CD4-positive, alpha-beta memory T cell (primary cell): ENCODE measurements at places on chromosomes 5 and 9.

DNA sequence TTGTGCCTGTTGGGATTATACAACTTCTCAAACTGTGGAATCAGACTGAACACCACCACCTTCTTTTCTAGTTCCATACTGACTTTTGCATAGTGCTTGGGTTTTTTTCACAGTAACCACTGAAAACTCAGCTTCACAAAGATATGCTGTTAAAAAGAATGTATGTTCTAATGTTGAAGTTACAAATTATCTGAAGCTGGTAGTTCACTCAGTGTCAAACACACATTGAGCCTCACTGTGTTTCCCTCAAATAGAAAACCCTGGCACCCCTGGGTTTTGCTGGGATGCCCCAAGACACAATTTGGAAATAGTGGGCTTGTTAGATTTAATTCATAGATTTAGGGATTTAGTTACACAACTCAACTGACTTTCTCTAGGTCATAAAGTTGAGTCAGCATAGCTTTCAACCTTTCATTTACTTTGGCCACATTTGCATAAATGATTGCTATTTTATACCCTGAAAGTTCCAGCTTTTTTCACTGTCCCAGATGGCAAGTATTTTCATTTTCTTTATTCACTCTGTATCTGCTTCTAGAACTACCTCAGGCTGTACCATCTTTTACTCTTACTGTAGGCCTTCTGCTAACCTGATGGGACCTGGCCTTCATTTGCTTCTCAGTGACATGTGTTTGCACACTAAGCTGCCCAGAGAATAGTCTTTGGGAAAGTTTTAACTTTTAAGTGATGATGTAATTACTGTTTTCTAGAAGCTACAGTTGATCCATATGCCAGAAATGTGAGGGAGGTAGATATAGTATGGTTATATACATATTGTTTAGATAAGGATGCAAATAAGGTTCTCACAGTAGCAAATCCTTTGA is 115.1 kb downstream of the CDC42SE2 start:
- peak; percentile 69 for DNase-seq

DNA sequence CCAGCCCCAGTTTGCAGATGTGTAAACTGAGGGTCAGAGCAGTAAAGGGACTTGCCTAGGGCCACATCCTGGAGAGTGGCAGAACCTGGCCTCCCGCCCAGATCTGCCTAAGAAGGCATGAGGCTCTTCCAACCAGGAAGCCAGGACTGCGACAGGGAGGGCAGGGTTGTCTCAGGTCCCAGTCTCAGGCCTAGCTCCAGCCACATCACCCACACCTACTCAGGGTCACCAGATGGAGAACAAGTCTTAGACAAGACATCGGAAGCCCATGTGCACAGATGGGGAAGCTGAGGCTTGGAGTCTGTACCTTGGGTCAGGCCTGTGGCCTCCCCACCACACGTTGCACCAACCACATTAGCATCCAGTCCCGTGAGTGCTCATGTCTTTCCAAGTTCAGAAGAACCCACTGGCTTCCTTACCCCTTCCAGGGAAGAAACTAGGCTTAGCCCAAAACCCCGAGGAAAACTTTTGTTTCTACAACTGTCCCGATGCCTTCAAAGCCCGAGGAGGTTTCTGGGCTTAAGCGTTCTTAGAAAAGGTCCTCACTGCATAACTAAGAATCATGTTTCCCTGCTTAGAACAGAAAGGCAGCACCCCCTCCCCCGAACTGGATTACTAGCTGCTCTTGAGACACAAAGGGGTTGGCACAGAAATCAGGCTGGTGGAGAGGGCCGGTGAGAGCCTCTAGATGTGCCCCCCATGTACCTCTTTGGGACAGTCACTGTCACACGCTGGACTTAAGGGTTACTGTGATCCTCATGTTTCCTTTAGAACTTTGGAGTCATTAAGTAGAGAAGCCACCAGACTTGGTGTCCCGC is 2.2 kb downstream of the FAM78A start:
- DNase-seq: no peak

GRCh38 chr5:168851902-168852321 is 272.7 kb upstream of the PANK3 start:
- peak; percentile 42 for DNase-seq

GRCh38 chr9:132518626-132519025 is 63.8 kb upstream of the BARHL1 start:
- DNase-seq: no peak

DNA sequence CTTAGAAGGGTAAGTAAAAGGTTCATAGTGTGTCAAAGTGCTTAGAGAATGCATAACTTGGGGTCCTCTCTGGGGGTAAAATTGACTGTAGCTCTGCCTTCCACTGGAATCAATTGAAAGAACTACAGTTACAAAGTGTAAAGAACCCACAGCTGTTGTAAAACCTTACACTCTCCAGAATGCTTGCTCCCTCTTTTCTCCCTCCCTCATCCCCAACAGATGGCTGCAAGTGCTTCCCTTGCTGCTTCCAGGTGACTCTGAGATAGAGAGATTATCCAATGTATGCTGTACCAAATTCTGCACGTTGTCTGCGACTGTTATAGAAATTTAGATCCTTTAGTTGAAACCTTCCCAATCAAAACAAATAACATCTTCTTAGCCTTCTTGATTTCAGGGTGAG is 126.0 kb downstream of the STK32A start:
- no peak for DNase-seq

GRCh38 chr9:120878188-120879130 is 1.5 kb upstream of the PHF19 start:
- no peak for DNase-seq

DNA sequence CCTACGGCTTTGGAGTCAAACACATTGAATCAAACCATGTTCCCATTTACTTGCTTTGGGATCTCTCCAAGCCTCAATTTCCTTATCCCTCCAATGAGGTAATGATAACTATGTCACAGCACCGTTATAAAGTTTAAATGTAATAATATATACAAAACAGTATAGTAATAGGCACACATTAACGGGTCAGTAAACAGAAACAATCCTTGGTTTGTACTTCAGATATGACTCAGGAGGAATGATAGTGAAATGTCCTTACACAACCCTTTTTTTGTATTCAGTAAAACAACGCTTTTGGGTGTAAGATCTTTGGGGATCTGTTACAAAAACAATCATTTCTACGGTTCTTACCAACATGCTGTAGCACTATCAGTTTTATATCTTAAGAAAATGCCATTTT is 178.5 kb upstream of the GNA14 start:
- no peak for DNase-seq

DNA sequence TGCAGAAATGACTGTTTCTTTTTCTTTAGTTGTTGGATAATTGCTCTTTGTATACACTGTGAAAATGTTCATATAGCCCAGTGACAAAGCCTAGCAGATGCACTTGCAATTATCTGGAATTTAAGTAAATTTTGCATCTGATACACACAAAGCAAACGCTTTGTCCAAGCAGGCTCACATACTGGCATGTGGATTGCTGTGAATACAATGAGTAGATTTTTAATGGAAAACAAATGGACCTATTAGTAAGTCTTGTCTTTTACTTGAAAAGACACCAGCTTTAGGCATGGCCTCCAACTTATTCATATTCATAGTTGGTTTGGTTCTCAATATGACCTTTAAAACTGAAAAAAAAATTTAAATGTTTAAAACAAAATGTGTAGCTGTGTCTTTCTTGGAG is 1299.8 kb upstream of the WWC1 start:
- no peak for DNase-seq

DNA sequence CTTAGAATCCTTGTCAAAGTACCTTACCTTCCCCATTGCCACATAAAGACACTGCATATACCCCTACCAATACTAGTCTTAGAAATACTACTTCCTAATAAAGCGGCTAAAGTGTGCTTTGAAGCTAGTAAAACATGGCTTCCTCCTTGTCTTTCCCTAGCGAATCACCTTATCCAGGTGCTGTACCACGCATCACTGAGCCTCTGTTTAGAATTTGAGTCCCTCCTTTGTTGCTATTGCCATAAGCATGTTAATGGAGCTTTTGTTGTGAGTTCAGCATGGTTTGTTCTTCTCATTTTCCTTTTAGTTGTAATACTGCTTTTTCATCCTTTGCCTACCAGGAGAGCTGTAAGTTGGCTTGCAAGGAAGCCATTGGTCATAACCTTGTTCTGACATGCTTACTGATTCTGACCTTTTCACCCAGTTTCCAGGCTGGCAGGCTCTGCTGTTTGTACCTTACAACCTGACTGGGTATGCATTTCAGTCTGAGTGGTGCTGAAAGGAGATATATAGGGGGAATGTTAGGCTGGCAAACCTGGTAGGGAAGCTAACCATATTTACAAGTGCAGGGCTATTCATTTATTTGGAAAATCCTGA is 49.8 kb downstream of the LMNB1 start:
- DNase-seq: no peak

DNA sequence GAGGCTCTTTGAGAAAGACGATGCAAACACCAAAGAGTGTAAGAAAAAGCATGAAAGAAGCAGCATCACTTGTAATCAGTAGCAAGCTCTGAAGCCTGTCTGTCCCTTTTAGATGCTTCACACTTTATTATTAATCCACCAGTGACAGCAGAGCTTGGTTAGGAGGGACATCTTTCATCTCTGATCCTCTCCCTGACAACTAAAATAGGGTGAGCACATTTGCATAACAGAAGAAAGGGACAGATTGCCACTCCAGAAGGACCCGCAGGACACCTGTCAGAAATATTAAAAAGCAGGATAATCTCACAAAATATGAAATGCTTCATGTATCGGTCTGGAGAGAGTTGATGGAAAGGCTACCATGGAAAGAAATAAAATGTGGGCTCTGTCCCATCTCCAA is 71.4 kb upstream of the MAP1B start:
- no peak for DNase-seq

DNA sequence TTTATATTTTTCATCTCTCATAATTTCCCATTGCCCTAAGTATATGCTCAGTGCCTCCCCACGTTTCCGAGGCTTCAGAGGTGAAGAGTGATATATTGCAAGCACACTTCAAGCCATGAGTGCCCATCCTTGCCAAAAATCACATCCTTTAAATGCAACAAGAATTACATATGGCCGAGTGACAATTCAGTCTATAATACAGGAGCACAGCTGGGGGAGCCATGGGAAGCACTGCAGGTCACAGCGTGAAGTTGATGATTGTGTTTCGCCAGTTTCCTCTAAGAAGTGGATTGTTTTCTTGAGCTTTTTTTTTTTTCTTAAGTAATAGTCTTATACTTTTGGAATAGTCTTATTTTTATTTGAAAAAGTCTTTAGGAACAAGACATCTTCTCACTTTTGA is 61.1 kb downstream of the MTRR start:
- no peak for DNase-seq
